ENCODE measurements at places on chromosomes 4 and X. TPM values are rescaled to one million over a fixed set of nuclear protein-coding genes. Genes with fewer than 3 reads are reported as not detected.

The RBMXL3 gene
- total RNA-seq = not detected

The IL2 gene
- total RNA-seq = not detected

The ERAS gene
- total RNA-seq = not detected

The ZNF630 gene
- total RNA-seq = 2.4 TPM

The SPIN2A gene
- 0.22 TPM for total RNA-seq

The SLC9B1 gene
- total RNA-seq = 0.95 TPM

The ZNF674 gene
- 2.2 TPM for total RNA-seq

The BOD1L1 gene
- total RNA-seq = 17.8 TPM

The SHROOM4 gene
- total RNA-seq = 10.8 TPM

The GLUD2 gene
- total RNA-seq = 1.5 TPM

The FGFR3 gene
- total RNA-seq = 1.8 TPM

The MAGED4B gene
- total RNA-seq = 2.7 TPM

The IQSEC2 gene
- total RNA-seq = 11.6 TPM

The COL4A6 gene
- total RNA-seq = 8.3 TPM

The ETDB gene
- total RNA-seq = not detected

The AVPR2 gene
- 3.2 TPM for total RNA-seq

The DKK2 gene
- 1.9 TPM for total RNA-seq

The LEF1 gene
- total RNA-seq = 0.32 TPM

- DNase-seq = no peak
Observed at GRCh38 chrX:105167233-105167632, 53.3 kb downstream of the TEX13A start.

- peak; percentile 39 for DNase-seq
Observed at GRCh38 chr4:47167081-47168035, 136.0 kb downstream of the GABRB1 start.

DNA sequence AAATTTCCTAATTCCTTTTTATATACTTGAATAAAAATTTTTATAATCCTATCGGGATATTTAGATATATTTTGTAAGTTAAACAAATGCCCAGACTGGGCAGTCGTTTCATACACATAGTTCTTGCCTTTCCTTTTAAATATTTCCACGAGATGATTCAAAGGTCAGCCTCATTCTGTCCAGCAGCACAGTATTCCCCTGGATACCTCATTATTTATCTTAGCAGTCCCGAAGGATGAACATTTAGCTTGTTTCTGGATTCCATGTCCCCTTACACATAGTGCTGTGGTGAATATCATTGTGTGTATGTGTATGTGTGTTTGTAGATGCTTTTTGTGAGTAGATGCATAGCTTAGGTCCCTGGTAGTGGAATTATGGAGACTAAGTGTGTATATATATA lies 38.3 kb downstream of the RAPGEF2 start:
- DNase-seq = no peak

- DNase-seq = peak; percentile 52
Observed at GRCh38 chrX:155767876-155768769, 113.0 kb upstream of the VAMP7 start.

DNA sequence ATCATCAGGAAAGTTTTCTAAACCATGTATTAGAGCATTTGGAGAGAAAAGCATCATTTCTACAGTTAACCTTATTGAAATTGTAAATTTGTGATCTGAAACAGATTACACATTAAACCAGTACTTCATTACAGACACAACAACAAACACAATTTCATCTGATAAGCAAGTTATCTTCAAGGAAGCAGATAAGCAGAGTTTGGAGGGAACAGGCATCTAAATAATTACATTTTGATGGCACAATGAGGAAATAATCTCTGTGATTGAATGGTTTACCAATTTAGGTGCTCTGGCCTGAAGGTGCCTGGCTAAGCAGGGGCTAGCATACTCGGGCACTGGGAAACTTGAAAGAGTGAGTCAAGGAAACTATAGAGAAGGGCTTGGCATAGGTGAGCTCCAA lies 619.8 kb downstream of the PACRGL start:
- no peak for DNase-seq

DNA sequence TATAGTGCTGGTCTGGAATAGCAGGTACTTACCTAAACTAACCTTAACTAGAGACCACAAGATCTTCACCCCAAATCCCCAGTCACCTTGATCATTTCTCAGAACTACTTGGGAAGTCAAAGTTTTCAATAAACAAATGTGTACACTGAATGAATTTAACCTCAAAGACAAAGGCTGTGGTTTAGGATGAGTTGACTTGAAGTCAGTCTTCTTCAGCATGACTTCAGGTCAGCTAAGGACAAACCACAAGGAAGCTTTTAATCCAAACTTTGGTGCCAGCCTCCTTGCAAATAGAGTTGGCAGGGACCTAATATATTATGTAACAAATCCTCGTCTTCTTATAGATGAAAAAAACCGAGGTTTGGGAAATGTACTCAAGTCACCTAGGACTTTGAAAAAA lies 21.2 kb upstream of the VCX2 start:
- no peak for DNase-seq

- no peak for DNase-seq
Observed at GRCh38 chr4:7624396-7624980, 189.8 kb upstream of the PSAPL1 start.

DNA sequence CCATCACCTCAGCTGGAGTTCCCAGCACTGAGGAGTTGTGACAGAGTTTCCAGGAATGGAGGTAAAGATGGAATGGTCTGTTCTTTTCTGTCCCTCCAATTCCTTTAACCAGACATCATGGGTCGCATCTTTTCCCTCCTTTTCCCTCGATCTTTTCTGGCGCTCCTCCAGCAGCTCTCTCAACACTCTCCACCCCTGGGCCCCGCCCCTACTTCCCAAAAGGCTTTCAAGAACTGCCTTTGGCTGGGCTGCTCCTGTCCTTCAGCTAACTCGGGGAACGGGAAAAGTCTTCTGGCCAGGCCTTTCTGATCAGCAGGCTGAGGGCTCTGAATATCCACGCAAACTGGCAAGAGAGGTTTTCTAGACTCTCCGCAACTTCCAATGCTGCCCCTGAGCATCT lies 34.0 kb downstream of the UTP14A start:
- no peak for DNase-seq

DNA sequence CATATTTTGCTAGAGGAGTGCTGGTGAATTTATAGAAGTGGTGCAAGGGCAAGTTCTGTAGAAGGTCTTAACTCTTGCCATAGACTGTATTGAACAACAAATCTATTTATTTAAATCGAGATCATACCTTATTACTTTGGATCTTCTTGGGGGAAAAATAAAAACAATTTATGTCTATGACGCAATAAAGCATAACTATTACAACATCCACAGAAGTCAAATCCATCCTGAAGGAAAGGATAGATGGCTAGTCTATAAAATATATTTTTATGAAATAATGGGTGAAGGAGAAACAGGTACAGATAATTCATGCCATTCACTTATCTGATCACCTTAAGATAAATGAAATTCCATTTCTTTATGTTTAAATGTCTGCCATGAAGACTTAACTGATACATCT lies 1168.8 kb upstream of the AGA start:
- DNase-seq = no peak

GRCh38 chrX:126167560-126167959 lies 1.5 kb upstream of the DCAF12L2 start:
- no peak for DNase-seq

GRCh38 chr4:183889190-183889589 lies 15.9 kb upstream of the STOX2 start:
- DNase-seq = no peak

GRCh38 chrX:65744965-65745364 lies 77.5 kb downstream of the MSN start:
- no peak for DNase-seq

GRCh38 chrX:67619253-67619652 lies 75.4 kb downstream of the AR start:
- DNase-seq = no peak

DNA sequence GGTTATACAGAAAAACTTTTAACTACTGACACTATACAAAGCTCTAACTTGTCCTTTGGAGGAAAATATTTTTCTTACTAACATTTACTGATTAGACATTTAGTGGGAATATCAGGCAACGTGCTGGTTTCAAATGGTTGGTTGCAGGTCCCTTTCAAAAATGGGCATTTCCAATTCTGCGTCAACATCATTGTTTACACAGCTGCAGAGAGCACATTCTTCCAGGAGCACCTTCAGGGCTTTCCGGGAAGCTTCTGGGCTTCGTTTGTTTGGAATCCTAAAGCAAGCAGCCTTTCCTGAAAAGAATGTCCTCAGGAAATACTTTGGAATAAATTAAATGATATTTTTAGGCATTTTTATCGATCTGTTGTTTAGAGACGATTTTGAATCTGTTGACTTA lies 289.7 kb downstream of the TRIML1 start:
- DNase-seq = no peak

DNA sequence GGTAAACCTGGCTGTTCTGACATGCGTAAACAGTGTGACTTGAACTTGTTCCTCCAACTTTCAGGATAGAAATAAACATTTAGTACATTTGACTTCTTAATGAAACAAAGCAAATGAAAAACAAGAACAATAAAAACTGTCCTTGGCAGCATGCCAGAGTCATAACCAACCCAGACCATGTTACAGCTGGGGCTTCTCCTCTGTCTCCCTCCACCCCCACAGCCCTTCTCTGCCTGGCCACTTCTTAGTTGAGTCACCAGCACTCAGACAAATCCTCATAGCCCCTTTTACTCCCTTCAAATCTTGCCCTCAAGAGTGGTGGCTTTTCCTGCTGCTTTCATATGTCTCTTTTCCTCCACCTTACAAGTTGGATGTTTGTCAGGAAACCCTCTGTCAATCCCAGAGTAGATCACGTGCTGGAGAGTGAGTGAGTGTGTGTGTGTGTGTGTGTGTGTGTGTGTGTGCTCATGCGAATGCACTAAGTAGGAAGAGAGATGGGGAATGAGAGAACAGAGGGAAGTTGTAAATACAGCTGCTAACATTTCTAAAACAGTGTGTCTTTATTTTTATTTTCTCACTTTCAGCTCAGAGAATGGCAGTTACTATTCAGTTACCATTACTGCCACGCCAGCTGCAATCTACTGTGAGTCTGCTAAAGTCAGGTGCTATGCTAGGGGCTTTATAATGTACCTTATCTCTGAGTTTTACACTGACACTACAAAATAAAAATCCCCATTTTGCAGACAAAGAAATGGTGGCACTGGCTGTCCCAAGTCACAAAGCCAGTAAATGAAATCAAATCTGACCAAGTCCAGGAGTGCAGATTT lies 15.0 kb downstream of the SCARB2 start:
- DNase-seq = peak; percentile 68

DNA sequence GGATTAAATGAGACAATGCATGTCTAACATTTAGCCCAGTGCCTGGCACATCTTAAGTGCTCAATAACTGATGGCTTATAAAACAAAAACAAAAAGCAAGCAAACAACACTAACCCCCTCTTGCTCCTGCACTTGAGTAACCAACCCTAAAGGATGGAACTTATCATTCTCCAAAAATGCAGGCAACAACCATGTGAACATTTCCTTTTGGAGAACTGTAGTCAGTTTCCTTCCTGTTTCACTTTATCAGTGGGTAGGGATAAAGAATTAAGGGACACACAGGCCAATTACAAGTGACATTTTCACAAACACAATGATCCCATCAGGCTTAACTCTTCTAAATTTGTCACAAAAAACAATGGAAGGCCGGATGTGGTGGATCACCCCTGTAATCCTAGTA lies 30.4 kb downstream of the RPS3A start:
- DNase-seq = no peak

GRCh38 chrX:73126240-73126639 lies 46.9 kb upstream of the PABPC1L2A start:
- no peak for DNase-seq

GRCh38 chr4:112938461-112939058 lies 110.9 kb upstream of the ANK2 start:
- DNase-seq = no peak

DNA sequence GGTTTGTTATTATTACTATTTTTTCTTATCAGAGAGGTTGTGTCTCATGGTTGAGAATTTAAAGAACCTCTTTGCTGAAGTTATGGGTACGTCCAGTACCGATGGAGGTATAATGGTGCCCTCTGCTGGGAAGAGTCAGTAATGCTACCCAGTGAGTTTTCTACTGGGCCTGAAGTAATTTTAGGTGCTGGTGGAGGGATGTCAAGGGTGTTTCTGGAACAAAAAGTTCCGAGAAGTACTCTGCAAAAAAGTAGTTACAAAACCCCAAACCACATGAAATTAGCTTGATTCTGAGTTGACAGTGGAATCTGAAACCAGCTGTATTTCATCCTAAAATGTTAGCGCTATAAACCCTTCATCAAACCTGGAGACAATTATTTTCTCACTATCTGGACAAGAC lies 102.5 kb upstream of the MID1 start:
- no peak for DNase-seq

DNA sequence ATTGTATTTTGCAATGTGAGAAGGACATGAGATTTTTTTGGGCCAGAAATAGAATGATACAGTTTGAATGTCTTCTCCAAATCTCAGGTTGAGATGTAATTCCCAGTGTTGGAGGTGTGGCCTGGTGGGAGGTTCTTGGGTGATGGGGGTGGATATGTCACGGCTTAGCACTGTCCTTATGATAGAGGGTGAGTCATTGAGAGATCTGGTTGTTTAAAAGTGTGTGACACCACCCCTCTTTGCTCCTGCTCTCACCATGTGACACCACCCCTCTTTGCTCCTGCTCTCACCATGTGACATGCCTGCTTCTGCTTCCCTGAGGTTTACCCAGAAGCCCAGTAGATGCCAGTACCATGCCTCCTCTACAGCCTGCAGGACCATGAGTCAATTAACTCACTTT lies 1226.9 kb downstream of the PCDH7 start:
- DNase-seq = no peak

DNA sequence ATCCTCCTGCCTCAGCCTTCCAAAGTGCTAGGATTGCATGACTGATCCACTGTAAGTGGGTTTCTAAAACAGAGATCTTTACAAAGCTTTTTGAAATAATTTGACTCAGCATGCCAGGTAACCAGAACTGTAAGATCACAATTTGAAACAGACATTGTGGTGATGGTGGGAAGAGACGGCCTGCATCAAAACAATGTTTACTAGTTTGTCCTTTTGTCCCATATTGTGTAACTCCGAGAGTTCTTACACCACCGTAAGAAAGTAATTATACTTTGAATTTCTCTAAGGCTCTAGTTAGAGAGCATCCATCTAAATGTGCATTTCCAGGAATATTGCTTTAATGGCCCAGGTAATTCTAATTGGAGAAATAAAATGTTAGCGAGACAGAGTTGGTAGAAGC lies 594 bp upstream of the ARHGAP24 start:
- DNase-seq = no peak

- no peak for DNase-seq
Observed at GRCh38 chr4:167020410-167020809, 213.9 kb downstream of the SPOCK3 start.

DNA sequence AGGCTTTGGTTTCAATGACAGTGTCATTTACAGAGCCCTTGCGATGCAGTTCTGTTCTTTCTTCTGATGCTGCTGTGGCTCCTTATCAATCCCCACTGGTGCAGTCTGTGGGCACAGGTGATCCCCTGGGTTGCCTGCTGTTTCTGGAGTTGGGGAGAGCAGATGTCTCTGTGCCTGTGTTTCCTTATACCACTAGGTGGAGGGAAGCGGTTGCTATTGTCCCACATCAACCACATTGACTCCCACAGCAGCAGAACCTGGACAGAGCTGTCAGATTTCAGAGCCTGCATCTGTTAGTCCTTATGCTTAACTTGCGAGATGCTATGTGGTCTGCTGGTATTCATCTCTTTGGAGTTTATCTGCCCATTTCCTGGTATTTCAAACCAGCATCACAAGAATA lies 57.7 kb downstream of the NEIL3 start:
- DNase-seq = no peak

GRCh38 chrX:43423876-43424275 lies 232.2 kb upstream of the MAOA start:
- DNase-seq = no peak

- DNase-seq = no peak
Observed at GRCh38 chr4:16027626-16028025, 56.2 kb downstream of the PROM1 start.

GRCh38 chr4:85955620-85956292 lies 404.1 kb downstream of the MAPK10 start:
- no peak for DNase-seq

All from Right ventricle myocardium inferior (tissue), 1 donor.